Stimulated activated CD4-positive, alpha-beta T cell treated with anti-CD3 and anti-CD28 coated beads, Interleukin-1b, Interleukin-23, amount 100 ng/mL, for 24 hours (primary cell): ENCODE measurements at places on chromosomes 13 and 19.

GRCh38 chr19:11420429-11421370 lies 1.6 kb upstream of the RGL3 start:
- DNase-seq, result no peak

GRCh38 chr13:71067165-71067815 lies 799.7 kb downstream of the DACH1 start:
- DNase-seq, result no peak

GRCh38 chr13:103273825-103274224 lies 207.6 kb upstream of the SLC10A2 start:
- no peak for DNase-seq

DNA sequence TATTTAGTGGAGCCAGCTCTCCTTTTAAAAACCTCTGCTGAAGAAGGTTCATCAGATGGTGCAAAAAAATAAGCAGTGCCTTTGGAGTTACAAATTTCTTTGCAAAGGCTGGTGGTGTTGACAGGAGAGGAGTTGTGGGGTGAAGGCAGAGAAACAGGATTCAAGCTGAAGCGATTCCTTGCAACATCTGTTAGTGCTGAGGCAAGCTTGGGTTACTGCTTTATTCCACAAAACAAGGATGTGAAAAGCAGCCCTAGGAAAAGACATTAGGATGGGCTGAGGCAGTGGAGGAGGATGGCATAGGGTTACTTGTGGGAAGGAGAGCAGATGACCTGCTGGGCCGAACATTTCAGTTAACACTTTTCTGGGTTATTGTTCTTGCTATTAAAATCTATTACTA lies 390.7 kb downstream of the DLEU7 start:
- no peak for DNase-seq

DNA sequence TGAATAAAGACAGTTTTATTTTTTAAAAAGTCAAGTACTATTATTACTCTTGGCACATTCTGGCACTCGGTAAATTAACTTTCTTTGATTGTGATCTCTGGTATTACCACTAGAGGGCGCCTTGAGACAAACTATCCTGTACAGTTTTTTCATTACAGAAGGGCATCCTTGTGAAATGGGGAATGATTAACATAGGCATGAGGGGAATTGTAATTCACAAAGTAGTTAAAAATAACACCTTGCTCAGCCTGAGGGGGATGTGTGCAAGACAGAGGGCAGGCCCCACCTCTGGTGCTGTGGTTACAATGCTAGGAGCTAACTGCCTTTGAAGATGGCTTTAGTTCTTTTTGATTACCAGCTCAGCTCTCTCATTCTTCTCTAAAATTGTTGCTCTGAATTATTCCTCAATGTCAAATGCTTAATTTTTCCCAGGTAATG lies 24.2 kb upstream of the C1QTNF9B start:
- DNase-seq, result no peak

GRCh38 chr13:43294412-43294811 lies 271.0 kb downstream of the DNAJC15 start:
- no peak for DNase-seq

GRCh38 chr13:51625555-51626345 lies 41.5 kb downstream of the WDFY2 start:
- DNase-seq, result no peak

- DNase-seq, result no peak
Measured at GRCh38 chr13:24659239-24659638, 21.0 kb upstream of the ATP12A start.

- no peak for DNase-seq
Measured at GRCh38 chr19:58557221-58558065, 968 bp downstream of the UBE2M start.
